ENCODE measurements at places on chromosomes 3 and 15. TPM values are rescaled to one million over a fixed set of nuclear protein-coding genes. Genes with fewer than 3 reads are reported as not detected.

The SMAD6 gene
- total RNA-seq, result 0.43 TPM

The PPIP5K1 gene
- total RNA-seq, result 55.7 TPM

The CYP1A2 gene
- not detected for total RNA-seq

The MLF1 gene
- total RNA-seq, result 0.25 TPM

The EFHB gene
- not detected for total RNA-seq

The RSRC1 gene
- 47.2 TPM for total RNA-seq

The TMEM207 gene
- not detected for total RNA-seq

The MITF gene
- total RNA-seq, result not detected

The PIERCE2 gene
- 0.32 TPM for total RNA-seq

The SEMA6D gene
- total RNA-seq, result not detected

The CDCP1 gene
- 21.8 TPM for total RNA-seq
